Nephron progenitor cell (in vitro differentiated cells): ENCODE measurements at places on chromosomes 6 and 20.

GRCh38 chr20:51691703-51692102 is 76.5 kb downstream of the ATP9A start:
- DNase-seq, result no peak

DNA sequence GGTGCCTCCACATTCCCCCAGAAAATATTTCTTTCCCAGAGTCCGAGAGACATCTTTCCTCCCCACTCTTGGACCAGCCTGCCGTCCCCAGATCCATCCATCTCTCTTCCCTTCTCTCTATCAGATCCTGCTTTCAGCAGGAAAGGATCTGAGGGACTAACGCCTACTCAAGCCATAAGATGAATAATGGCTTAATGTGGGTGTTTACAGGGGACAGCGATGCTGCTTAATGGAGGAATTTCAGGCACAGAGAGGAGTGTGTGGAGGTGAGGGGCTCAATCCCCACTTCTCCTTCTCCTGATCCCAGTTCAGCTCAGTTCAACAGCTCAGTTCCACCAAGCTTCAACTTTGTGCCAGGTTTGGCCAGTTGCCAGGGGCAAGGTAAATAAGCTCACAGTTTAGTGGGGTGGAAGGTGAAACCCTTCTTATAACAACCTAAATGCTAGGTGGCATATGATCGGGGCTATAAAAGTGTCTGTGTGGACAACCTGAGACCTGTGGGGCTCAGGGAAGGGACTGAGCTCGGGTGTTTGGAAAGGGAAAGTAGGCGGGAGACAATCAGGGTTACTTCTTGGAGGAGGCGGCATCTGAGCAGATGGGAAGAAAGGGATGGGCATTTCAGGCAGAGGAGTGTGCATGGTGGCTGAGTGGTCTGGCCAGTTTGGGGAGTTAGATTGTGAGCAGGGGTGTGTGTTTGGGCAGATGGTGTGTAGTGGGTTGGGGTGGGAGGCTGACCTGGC is 55.8 kb downstream of the CDH22 start:
- DNase-seq, result no peak

DNA sequence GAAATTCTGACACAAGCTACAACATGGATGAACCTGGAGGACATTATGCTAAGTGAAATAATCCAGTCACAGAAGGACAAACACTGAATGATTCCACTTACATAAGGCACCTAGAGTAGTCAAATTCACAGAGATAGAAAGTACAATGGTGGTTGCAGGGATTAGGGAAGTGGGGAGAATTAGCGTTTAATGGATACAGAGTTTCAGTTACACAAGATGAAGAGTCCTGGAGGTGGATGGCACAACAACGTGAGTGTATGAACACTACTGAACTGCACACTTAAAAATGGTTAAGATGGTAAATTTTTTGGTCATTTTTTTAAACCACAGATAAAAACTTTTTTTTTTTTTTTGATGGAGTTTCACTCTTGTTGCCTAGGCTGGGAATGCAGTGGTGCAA is 24.7 kb downstream of the MOCS3 start:
- no peak for DNase-seq

- peak; percentile 6 for DNase-seq
Observed at GRCh38 chr6:75563032-75563431, 38.6 kb upstream of the SENP6 start.

DNA sequence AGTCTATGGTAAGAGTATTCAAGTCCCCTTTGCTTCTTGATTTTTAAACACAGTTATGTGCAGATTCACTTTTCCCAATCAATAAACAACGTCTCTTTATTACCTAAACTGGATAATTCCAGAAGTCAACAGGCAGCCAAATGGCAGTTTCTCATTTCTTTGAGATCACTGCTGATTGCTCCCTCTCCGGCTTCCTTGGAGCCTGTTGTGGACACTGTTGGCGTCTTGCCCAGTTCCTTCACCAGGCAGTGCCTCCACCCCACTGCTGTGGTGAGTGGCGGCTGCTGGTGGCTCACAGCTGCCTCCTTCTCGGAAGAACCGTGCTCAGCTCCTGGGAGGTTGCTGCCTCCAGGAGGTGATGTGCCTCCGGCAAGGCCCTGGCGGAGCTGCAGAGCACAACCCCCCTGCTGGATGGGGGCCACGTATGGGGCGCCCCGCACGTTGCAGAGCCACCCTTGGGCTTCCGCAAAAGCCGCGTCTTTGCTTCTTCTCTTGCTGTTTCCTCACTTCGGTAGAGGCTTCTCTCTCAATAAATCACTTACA is 105.1 kb upstream of the CNKSR3 start:
- DNase-seq, result no peak

- no peak for DNase-seq
Observed at GRCh38 chr6:14652536-14652935, 535.0 kb downstream of the CD83 start.

GRCh38 chr6:129454488-129454887 is 255.5 kb downstream of the ARHGAP18 start:
- DNase-seq, result no peak

- DNase-seq, result no peak
Observed at GRCh38 chr20:47532002-47532401, 30.3 kb downstream of the NCOA3 start.

- DNase-seq, result no peak
Observed at GRCh38 chr6:115241373-115241772, 819.3 kb downstream of the FRK start.

DNA sequence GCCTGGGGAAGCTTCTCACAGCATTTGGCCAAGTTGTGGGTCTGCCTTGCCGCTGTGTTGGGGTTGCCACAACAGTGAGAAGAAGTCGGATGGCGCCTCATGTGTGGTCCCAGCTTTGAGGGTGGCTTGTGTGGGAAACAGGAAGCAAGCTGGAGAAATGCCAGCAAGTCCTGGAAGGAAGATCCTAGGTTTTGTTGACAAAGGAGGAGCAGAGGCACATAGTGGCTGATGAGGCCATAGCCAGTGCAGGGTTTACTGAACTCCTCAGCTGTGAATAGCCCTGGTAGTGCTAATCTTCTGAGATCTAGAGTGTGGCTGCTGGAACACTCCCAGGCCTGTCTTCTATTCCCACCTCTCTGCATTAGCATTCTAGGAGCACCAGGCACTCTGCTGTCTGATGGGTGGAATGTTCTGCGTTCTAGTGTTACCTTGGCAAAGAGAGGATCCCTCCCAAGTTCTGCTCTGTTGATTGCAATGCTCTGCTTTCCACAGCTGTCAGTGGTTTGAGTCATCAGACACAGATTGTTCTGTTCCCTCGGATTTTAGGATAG is 25.2 kb downstream of the SNPH start:
- DNase-seq, result no peak

GRCh38 chr6:143160439-143161220 is 99.9 kb downstream of the AIG1 start:
- DNase-seq, result no peak

- DNase-seq, result no peak
Observed at GRCh38 chr20:33480048-33480447, 9.8 kb upstream of the CBFA2T2 start.

- DNase-seq, result no peak
Observed at GRCh38 chr6:26611599-26611998, 14.8 kb downstream of the ABT1 start.

DNA sequence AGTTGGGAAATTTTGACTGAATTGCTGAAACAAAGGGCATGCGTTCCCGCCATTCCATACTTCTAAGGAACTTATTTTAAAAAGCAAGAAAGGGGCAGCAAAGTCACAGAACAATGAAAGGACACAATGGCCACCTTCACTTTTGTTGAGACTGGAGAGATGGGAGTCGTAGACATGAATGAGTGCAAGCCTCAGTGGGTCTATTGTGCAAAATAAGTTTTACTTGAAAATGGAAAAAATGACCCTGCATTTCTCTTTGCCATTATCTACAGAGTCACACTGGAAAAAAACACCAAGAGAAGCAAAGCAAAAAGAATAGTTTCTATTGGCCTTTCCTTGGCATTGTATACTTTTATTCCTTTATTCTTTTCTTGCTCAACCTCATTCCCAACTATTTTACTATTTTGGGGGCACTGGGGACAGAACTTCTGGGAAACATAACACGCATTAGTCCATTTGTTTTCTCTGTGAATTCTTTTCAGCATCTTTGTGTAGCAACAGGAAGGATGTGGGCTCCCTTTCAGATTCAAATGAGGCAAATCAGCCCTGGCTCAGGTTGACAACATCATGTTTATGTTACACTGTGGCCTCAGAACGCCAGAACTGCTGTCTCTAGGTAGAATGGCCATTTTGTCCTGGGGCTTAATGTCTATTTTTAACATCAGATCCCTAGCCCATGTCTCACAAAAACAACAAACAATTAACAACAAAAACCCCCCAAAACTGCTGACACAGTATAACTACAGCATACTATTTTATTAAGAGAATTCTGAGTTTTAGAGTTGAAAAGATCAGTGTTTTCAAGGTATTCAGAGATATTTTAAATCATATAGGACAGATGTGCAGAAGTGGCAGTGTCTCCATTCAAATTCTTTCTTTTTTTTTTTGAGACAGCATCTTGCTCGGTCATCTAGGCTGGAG is 122.2 kb downstream of the FYN start:
- DNase-seq, result no peak

- no peak for DNase-seq
Observed at GRCh38 chr20:59217794-59218280, 54.2 kb downstream of the ZNF831 start.

DNA sequence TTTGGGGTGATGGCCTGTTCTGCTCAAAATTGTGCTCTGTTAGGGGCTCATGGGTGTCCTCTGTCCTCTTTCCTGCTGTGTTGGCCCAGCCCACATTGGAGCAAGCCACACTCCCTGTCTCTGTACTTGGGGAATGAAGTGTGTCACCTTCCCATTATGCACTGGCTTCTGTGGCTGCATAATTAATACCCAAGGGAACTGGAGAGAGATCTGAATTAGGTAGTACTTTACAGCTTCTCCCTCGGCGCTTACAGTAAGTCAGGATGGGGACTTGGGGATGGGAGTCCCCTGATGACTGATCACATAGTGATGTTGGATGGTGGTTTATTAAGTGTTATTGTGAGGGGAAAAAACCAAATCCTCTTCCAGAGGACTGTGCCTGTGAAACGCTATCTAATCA is 116.6 kb downstream of the FOXO3 start:
- no peak for DNase-seq

DNA sequence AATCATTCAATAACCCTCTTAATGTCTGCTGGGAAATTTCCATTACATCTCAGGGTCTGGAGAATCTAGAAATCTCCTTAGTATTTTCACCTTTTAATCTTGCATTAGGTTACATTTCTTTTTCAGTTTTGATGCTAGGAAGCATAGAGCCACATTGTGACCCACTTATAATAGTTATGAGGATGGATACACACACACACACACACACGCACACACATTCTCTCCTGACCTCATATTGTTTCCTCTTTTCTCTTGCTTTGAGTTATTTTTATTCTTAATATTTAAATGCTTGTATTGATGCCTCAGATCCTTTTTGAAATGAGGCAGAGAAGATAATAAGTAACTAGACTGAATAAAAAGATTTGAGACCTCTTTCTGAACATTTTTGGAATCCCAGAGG is 128.4 kb downstream of the KLHL32 start:
- DNase-seq, result no peak

DNA sequence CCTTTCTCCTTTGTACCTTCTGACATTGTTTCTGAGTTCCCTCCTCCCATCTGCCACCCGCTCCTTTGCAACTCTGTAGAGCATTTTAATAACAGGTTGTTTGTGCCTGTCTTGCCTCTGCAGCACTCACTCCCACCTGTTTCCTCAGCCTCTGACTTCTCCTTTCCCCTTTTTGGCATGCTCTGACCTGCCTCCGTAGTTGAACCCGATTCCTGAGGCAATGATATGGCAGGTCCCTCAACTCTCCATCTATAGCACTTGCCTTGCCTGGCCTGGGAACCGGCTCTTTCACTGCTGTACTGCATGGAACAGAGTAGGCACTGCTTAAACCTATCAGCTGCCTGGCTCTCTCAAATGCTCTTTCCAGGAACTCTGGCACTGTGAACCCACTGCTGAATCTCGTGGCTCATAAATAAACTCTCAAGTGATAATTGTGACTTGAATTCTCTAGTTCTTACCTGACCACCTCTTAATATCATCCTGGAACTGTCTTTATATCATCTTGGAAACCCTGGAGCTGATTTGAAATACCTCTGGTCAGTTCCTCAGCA is 50.3 kb downstream of the UTRN start:
- no peak for DNase-seq

DNA sequence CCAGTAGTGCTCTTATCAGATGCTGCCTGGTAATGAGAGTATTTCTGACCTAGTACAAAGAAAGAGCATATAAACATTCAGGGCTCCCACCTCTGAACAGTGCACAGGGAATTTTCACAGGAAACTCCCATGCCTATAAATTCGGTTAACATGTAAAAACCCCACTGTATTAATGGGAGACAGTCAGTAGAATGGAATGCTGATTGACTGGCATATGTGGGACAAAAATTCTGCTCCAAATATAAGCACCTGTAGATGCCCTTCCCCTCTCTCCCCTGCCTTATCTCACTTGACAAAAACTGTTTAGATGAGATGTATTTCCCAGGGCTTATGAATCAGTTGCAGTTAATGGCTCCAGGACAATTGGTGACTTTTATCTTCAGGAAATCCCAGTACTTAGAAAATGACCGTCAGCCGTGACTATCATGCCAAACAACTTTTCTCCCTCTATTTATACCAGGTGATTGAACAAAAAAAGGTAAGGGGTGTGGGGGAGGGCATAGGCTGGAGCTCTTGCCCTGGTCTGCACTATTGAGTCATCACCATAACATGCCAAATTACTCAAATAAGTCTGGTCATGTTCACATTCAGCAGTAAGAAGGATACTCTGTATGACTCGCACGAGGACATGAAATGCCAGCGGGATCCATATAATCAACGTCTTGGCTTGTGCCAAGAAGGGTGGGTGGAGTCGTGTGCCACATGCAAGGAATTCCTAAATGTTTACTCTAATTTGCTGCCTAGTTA is 176.4 kb upstream of the BMP2 start:
- no peak for DNase-seq

DNA sequence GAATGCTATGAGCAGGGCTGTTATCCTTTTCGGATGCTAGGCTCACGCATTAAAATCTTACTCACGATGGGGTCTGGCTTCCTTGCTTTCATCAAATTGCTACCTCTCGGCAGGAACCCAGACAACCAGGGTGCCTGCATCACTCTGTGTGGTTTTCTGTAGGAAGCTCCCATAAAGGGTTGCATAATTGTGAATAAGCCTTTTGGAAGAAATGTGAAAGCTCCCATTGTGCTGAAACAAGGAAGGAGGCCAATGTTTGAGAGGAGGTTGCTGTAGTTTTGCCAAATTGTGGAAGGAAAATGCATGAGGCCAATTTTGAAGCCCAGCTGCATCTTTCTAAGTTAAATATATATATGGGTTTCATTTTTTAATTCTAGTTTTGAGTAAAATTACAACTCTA is 615.5 kb downstream of the C6orf118 start:
- no peak for DNase-seq

DNA sequence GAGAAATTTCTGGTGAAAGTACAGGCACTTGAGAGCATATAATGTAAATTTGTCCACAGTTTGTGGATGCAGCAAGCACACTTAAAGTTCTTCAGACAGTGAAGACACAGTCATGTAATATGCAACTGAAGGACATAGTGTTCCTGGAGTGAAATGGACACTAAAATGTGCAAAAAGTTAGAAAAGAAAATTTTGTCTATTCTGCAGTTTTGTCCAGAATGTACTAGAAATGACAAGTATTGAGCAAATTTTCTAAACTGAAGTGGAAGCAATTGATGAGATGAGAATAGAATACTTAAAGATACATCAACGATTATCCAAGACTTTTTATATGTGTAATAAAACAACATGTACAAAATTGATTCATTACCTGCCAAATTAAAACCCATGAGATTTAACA is 647.0 kb upstream of the IMPG1 start:
- no peak for DNase-seq
